Left renal cortex interstitium (tissue), 4 donors: ENCODE measurements at places on chromosomes 12 and 14. TPM values are rescaled to one million over a fixed set of nuclear protein-coding genes. Genes with fewer than 3 reads are reported as not detected.
A peak's percentile ranks its signal among the peaks of the same experiment; 100 is the strongest.

DNA sequence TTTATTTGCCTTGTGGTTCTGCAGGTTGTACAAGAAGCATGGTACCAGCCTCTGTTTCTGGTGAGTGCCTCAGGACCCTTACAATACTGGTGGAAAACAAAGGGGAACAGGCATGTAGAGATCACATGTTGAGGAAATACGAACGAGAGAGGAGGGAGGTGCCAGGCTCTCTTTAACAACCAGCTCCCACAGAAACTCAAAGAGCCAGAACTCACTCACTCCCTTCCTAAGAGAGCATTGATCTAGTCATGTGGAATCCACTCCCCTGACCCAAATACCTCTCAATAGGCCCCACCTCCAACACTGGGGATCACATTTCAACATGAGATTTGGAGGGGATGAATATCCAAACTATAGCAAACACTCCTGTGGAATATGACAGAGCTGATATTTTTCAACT is 938.0 kb downstream of the GALC start:
- no peak for DNase-seq

CCDC196 gene
- polyA plus RNA-seq, result not detected

RFLNA gene
- polyA plus RNA-seq, result 10.8 TPM

OR4N2 gene
- not detected for polyA plus RNA-seq

DNA sequence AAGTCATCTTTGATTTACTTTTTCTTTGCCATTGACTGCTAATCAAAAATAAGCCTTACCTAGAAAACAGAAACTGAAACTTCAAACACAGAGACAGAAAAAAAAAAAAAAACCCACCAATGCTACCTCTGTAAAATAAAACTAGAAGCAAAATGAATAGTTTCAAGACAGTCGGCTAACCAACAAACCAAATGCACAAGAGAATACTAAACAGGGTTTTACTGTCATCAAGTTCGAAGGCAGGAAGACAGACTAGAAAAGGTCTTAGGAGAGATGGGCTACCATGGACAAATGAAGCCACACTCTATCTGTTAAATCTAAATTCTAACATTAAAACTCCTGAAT is 59.5 kb downstream of the SEL1L start:
- no peak for DNase-seq

DNA sequence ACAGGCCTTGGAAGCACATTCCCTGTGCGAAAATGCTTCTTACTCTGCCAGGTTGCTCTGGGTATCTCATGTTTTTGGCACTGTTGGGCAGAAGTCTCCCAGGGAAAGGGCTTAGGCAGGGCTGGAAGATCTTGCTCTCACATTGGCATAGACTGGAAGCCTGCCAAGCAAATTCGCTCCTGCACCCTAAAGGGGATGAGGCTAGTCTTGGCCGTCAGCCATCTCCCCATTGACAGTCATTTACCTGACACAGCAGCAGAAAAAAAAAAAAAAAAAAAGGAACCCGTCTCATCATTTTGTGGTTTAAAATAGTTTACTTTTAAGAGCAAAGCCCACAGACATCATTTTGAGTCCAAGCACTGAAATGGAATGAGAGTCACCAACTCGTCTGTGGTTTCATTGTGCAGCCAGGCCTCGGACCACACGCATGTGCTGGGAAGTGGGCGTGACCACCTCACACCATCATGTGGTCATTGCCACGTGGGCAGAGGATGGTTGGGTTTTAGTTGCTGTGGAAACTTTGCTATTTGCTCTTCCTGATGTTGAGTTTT is 84.8 kb downstream of the NRXN3 start:
- no peak for DNase-seq

DNA sequence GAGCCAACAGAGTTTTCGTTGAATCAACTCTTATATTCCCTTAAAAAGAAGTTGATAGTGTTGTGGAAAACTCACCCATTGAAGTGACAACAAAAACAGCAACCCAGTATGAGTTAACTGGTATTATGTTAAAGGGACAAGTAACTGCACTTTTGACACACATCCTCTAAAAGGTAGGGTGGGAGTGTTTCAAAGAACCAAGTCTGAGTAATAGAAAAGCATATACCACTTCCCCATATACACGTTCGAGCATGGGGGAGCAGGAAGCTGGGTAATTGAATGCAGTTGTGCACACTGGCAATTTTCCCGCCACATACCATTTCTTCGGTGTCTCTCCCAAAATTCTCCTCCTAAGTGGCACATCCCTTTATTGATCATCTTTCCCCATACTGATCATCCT is 31.5 kb downstream of the IFNG-AS1 start:
- no peak for DNase-seq

DNA sequence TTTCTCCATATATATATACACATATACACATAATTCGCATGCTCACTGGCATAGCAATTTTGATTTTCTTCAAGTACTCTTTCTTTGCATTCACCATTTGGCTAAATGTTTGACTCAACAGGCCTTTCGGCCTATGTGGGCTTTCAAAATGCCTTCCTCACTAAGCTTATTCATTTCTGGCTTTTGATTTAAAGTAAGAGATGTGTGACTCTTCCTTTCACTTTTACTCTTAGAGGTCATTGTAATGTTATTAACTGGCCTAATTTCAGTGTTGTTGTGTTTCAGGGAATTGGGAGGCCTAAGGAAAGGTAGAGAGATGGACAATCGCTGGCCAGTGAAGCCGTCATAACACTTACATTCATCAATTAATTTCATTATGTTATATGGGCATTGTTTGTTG is 14.5 kb upstream of the KLRD1 start:
- DNase-seq, result no peak

DNA sequence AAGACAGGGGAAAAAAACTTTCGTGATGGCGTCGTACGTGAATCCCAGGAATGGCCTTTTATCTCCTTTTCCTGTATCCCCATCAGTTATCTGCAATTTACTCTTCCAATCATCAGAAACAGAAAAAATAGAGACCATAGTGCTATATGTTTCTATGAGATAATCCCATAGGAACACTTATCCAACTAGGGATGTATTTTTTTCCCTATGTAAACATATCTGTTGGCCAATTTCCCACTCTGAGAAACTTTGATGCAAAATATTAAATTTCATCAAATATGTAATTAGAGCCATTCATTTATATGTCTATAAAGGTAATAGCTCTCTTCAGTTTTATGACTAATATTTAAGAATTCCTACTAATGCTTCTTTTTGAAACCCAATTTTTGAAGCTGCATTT is at the start of gene OR4K13:
Gene OR4K13 (minus strand): TSS at position 101 of the 400 bp plus-strand sequence. CDS start 1,280 bp downstream, outside the sequence.
- DNase-seq, result no peak

- DNase-seq, result peak; percentile 34
These were observed 1.5 kb downstream of the PRDM4 start for GRCh38 chr12:107759410-107759809.

DNA sequence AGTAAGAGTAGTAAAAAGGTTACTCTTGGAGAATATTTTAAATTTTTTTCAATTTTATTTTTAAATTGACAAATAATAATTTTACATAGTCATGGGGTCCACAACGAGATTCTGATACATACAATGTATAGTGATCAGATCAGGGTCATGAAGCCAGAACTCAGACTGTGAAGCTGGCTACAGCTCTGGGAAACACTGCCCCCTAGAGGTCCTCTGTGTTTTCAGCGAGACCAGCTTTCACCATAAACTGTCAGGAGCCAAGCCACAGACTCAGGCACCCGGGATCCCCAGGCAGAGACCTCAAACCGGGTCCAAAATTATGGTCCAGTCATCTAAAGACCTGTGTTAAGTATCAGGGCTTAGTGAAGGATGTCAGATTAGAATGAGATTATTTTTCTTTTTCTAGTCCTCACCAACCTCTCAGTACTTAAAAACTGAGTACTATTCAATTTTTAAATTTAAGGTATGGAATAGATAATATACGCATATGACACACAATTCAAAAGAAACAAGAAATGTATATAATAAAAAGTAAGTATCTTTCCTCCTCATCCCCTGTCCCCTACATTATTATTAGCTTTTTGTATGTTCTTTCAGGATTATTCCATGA is 397.1 kb downstream of the MDGA2 start:
- no peak for DNase-seq

ABCC9 gene
- 26.9 TPM for polyA plus RNA-seq
